ENCODE measurements at places on chromosomes 7 and 10.

- DNase-seq: no peak
These were observed 745.4 kb downstream of the PHTF2 start for GRCh38 chr7:78543976-78544375.

GRCh38 chr10:115129752-115130151 lies 36.6 kb downstream of the ATRNL1 start:
- no peak for DNase-seq

GRCh38 chr10:42556931-42557330 lies 81.4 kb downstream of the ZNF33B start:
- no peak for DNase-seq

GRCh38 chr10:116688241-116688711 lies 54.1 kb downstream of the HSPA12A start:
- DNase-seq: no peak

- no peak for DNase-seq
These were observed 274.0 kb upstream of the GALNT17 start for GRCh38 chr7:70857793-70858545.

DNA sequence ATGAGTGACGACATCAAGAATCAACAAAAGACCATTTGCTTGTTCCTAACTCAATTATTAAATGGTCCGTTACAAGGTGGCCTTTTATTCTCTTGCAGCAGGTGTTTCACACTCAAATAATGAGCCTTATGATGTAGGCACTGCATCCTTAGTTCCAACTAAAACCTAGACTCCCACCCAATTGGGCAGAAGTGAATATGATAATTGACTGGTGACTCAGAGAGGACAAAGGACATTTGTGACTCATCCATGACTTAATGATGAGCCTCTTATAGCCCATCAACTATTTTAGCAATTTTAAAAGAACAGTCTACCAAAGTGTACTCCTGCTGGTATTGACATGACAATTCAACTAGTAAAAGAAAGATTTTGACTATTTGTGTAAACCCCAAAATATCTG lies 1027.8 kb upstream of the PHF14 start:
- DNase-seq: no peak

DNA sequence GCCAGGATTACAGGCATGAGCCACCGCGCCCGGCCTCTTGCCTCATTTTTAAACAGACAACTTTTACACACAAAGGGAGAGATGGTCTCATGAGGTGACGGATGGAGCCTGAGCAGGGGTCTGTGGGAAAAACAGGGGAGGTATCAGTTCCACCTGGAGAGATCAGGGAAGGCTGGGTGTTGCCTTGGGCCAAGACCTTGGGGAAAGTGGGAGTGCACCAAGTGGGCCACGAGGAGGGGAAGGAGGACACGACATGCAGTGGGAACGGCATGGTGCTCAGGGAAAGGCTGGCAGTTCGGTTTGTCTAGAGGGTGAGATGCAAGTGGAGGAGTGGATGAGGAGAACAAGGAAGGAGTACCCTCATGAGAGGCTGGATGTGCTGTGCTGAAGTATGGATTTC lies 8.9 kb upstream of the ZNF777 start:
- no peak for DNase-seq

DNA sequence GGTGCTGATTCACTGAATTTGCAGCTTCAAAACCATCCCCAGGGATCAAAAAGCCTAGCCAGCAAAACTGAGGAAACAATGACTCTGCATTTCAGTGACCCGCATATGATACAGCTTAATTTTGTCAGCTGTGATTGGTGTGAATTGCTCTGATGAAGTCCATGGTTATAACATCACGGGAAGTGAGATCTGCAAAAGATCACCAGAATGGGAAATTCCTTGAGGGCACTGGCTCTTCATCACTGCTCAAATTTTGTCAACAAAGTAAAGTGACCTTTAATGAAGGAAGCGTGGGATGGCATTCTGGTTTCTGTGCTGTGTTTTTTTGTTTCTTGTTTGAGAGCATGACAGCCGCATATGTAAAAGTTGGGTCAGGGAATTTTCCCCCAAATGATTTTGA lies 745.9 kb downstream of the GATA3 start:
- no peak for DNase-seq

- DNase-seq: no peak
These were observed 405.5 kb downstream of the ANKRD7 start for GRCh38 chr7:118629898-118630438.

DNA sequence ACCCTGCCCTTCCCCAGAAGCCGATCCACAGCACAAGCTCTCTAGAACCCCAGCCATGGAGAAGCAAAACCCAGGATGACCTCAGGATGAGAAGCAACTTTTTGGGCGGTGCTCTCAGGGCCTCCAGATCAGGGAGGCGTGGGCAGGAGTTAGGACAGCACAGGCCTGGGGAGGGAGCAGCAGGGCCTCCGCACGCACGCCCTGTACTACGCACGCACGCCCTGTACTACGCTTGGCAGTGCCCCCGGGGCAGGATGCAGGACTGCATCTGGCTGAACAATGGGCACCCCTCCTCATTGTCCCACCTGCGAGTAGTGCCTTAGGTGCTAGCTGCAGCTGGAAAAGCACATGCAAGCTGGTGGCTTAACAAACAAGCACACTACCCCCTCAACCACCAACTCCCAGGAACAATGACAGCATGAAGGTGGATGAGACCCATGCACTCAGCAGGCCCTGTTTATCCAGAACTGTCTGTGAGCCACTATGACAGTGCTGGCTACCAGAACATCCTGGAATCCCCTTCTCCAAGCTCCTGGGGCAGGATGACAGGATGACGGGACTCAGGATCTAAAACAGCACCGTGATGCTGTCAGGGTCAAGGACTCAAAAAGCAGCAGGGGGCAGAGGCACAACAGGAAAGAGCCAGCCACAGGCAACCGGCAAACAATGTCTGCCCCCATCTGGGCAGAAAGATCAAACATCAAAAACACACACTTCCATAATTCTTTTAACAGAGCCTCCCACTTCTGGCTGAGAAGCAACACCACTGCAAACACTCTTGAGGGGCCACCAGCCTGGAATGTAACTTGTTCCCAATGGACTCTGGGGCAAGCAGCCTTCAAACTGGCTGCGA lies 11.8 kb downstream of the PODXL start:
- no peak for DNase-seq

- no peak for DNase-seq
These were observed 551.3 kb upstream of the STEAP1 start for GRCh38 chr7:89602984-89603383.

DNA sequence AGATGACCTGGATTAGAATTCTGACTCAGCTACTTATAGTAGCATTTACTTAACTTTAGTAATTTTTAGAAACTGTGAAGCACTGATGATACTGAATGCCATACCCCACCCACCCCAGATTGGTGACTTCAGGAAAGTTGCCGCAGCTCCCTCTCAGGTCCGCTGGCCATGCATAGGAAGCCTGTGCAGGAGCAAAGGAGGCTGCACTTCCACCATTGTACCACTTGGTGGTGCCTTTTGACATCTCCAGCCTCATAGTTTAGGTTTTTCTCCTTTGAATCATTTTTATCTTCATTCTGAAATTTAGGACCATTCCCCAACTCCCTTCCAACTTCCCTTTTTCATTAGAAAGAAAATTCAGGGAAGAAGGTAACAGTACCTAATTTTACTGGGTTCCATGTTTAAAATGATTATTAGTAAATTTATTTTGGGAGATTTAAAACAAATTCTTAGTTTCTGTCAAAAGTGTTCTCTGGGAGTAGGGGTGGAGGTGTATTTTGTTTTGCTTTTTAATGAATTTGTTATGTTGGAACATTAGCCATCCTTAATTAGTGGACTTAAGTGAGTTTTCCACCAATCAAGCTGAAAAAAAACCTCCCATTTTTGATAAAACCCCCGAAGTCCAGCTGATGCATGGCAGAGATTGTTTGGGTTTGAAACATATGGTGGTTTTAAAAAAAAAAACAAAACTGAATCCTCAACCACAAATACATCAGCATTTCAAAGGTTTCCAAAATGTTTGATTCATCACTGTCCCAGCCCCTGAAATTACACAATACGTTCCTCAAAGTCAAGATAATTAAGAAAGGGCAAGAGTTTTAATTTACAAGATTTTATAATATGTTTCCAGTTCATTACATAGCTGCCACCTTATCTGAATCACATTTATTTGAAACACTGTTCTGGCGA lies 109.6 kb downstream of the WNT2 start:
- DNase-seq: peak; percentile 59

DNA sequence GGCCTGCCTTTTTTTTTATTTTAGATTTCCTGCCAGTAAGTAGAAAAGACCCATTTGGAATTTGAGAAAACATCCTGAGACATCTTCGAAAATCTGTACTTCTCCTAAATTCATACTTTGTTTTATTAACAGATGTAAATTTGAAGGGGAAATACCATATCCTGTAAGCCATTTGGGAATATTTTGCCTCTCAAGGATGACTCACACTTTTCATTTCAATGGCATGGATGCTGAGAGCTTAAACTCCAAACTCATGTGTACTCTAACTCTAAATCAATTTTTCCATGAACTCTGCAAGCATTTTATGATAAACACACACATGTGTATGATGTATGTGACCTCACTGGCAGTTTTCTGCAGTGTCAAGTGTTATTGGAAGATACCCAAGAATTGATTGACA lies 89.0 kb downstream of the SEMA3A start:
- DNase-seq: no peak

- DNase-seq: no peak
These were observed 7.1 kb downstream of the ZSCAN25 start for GRCh38 chr7:99623702-99624447.

DNA sequence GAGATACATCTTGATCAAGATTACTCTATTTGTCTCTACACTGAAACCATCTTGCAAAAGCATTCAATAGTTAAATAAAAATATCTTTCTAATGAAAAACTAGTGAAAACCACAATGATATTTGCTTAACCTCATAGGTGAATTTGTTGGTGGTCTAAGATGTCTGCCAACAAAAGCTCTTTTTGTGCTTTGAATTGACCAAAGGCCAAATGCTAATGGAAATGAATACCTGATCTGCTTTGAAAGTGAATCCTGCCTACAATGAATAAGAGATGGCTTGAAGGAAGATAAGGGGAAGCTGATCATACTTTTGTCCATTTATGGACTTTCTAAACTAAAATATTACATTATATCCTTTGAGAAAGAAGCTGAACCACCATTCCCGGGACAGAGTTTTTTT lies 228.9 kb upstream of the ETV1 start:
- no peak for DNase-seq

- no peak for DNase-seq
These were observed 253.4 kb downstream of the SORCS1 start for GRCh38 chr10:106911096-106911495.

- DNase-seq: no peak
These were observed 167.6 kb downstream of the ZNF365 start for GRCh38 chr10:62541811-62542210.

GRCh38 chr7:16241017-16241416 lies 180.3 kb downstream of the CRPPA start:
- DNase-seq: no peak
